ENCODE measurements at places on chromosomes 6 and 20. TPM values are rescaled to one million over a fixed set of nuclear protein-coding genes. Genes with fewer than 3 reads are reported as not detected.

Gene SFTA2
- total RNA-seq: 0.19 TPM

Gene BFSP1
- total RNA-seq: 0.57 TPM

- DNase-seq: no peak
These were observed 445.4 kb upstream of the DEFB115 start for GRCh38 chr20:30811885-30812671.

GRCh38 chr6:126541806-126542491 lies 202.0 kb downstream of the CENPW start:
- no peak for DNase-seq

Gene MCM3
- total RNA-seq: 137 TPM

Gene FILIP1
- total RNA-seq: 1.9 TPM

GRCh38 chr6:129609635-129610034 lies 100.3 kb downstream of the ARHGAP18 start:
- DNase-seq: no peak

- DNase-seq: no peak
These were observed 77.0 kb upstream of the SGK1 start for GRCh38 chr6:134394905-134395304.

- DNase-seq: no peak
These were observed 83.0 kb downstream of the ZHX3 start for GRCh38 chr20:41234546-41234945.

DNA sequence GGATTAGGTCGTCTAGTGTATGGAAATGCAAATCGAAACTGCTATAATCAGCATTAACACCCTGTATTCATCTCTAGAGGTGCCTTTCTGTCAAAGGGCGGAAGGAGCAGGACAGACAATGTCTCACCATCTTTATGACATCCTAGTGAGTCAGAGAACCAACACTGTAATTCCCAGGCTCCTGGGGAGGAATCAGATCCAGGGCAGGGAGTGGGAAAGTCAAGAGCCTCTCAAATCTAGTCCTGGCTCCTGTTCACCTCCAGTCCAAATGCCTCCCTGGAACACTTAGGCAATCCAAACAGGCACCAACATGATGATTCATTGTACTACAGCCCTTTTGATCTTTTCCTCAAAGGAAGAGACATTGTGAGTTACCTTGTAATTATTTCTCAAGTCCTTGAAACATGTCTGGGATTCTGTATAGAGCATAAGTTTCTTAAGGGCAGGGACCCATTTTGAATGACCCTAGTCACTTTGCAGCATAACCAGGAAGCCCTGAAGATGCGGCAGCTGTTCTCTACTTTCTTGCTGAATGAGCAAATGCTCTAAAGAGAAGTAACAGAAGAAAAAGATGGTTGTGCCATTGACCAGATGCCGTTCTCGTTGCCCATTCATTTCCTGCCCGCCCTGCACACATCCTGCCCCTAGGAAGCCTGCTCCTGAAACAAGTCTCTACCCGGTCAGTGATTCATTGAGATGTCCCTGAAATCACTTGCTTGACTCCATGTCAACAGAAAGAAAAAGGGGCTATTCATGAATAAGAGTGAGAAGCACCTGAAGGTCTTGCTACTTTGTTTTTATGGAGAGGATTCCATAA lies 112.8 kb upstream of the JARID2 start:
- no peak for DNase-seq

- no peak for DNase-seq
These were observed 13.8 kb downstream of the UCKL1 start for GRCh38 chr20:63942250-63942951.

- DNase-seq: no peak
These were observed 21.2 kb upstream of the ABT1 start for GRCh38 chr6:26575494-26575939.

- DNase-seq: no peak
These were observed 10.5 kb upstream of the PCMTD2 start for GRCh38 chr20:64244870-64245603.

Gene CLVS2
- 0.05 TPM for total RNA-seq

DNA sequence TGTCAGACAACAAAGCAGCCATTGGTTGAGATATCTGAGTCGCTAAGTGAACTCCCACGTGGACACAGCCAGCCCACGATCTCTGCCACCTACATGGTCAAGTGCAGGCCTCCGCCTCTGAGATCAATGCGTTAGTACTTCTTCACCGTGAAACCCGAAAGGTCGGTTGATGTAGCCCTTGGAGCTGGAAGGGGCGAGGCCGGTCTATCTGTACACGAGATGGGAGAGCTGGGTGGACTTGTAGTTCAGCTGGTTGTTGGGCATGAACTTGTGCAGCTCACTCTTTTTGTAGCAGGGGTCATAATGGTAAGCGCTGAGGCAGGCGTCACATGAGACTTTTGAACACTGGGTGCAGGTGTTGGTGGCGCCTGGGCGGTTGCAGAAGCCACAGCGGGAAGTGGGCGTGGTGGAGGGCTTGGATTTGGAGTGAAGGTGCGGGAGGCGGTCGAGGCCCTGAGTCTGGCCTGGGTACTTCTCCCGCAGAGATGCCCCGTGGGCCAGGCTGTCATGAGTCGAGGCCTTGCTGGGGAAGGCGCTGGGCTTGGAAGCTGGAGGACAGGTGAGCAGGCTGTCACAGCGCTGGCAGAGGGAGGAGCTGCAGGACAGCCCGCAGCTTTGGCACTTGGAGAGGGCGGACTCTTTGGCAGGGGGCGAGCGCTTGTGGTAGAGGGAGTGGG lies 9.8 kb downstream of the SPATA2 start:
- DNase-seq: no peak

Gene AK9
- total RNA-seq: 14.4 TPM

GRCh38 chr6:14828201-14828611 lies 417.7 kb upstream of the JARID2 start:
- DNase-seq: no peak

DNA sequence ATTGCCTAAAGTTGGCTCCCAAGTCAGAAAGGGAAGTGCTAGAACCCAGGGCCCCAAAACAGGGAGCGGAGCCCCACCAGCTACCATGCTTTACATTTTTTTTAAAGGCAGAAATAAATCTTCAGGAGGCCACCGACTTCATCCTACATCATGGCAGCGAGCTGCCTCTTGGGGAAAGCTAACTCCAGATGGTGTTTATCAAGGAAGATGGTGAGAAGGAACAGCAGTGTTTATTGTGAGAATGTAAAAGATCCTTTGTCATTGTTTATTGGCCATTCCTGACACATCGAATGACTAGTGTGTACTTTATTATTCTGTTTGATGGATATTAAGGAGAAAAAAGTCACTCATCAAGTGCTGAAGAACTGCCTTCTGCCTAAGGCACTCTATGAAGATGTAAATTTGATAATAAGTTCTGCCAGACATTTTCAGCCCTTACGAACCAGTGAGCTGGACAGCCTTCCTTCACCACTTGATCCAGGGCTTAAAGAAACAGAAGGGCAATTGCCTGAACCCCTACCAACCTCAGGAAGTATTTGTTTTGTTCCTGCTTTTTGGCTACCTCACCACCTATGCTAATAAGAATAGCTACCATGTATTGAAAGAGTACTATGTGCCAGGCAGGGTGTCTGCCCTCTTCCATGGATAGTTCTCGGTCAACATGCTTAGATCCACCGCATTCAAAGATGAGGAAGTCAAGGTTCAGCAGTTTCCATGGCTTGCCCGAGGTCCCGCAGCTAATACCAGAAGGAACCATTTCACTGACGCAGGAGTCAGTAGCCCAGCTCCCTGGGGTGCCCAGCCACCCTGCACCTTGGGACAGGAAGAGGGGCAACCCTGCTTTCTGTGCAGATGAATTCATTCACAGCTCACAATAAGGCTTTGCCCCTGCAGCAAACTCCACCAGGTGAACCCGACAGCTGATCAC lies 194.7 kb upstream of the RREB1 start:
- DNase-seq: no peak

Gene CLPSL1
- not detected for total RNA-seq

- DNase-seq: no peak
These were observed 7.5 kb downstream of the RFX6 start for GRCh38 chr6:116884530-116884929.

GRCh38 chr20:13008761-13009681 lies at the start of gene SPTLC3:
Gene SPTLC3 (plus strand): TSS chr20:13008972. CDS start chr20:13009268, 296 bp downstream.
- DNase-seq: no peak

DNA sequence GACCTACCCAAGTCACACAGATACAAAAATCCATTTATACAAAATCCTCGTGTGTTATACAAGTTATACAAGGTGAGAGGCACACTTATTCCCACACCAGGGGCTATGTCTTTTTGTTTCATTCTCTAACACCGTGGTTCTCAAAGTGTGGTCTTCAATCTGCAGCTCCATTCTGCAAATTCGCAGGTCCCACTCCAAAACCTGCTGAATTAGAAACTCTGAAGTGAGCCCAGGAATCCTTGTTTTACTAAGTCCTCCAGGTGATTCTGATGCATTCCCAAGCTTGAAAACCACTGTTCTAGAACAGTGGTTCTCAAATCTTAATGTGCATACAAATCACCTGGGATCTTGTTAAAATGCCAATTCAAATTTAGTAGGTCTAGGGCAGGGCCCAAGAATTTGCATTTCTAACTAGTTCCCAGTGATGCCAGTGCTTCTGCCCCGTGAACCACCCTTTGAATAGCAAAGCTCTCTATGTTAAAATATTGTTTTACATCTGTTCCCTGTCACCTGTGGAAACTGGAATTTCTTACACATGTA lies 35.1 kb downstream of the LRFN2 start:
- no peak for DNase-seq

Measured in thymus (tissue), 14 donors.